ENCODE measurements at places on chromosomes 3 and 15.

GRCh38 chr3:172107403-172107802 is 68.0 kb downstream of the FNDC3B start:
- no peak for DNase-seq

DNA sequence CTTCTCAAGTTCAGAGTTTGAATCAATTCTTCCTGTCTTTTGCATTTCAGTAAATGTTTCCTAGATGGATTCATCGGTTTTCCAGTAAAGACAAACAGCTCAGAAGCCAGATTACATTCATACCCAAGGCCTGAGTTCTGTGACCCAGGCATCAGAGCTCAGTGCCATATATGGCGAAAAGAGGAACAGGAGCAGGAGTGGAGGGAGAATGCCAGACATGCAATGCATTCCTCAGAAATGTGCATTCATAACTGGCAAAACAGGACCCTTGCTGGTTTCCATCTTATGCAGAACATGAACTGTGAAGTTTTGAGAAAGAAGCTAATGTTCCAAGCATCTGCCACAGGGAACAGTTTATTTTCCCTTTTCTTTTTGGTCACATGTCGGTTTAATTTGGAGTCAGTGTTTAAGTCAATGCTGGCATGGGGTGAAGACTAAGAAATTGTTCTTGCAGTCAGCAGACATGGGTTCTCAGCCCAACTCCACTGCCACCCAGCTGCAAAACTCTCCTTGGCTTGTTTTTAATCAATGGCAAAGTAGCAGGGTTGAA is 116.5 kb downstream of the LPP start:
- DNase-seq: no peak

DNA sequence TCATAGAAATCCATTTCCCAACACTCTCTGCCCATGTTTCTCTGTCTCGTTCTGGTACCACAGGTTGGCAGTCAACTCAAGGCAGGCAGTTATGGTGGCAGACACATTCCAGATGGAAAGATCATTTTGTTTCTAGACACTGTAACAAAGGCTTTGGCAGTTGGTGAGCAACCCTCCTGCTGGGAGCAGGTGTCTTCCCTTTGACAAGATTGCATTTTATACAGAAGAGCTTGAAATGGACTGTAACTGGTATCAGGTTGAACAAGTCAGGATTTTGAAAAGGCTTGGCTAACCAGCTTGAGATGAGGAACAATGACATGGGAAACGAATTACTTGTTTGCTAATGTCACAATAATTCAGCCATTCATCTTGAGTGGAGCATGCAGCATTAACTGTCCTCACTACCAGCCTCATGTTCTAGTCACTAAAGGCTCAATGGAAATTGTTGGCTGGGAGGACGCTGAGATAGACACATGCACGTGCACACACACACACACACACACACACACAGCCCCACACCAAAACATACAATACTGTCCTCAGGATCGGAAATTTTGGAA is 170.0 kb downstream of the SEMA6D start:
- no peak for DNase-seq

DNA sequence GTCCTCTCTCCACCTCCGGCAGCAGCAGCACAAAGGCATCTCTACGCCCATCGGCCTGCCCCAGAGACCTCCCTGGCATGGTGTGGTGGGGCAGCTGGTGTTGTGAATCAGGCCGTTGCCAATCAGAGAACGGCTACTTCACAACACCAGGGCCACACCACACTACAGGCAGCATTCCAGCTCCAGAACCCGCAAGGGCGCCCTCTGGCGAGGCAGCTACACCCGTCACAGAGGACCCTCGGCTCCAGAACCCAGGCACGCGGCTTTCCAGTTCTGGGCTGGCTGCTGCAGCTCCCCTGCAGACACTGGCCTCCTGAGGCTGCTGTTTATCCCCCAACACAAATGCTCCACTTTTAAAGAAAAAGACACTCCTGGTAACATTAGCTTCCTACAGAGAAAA is 127.5 kb upstream of the TOPAZ1 start:
- peak; percentile 77 for DNase-seq

GRCh38 chr3:122146466-122146865 is 37.0 kb upstream of the CASR start:
- DNase-seq: no peak

DNA sequence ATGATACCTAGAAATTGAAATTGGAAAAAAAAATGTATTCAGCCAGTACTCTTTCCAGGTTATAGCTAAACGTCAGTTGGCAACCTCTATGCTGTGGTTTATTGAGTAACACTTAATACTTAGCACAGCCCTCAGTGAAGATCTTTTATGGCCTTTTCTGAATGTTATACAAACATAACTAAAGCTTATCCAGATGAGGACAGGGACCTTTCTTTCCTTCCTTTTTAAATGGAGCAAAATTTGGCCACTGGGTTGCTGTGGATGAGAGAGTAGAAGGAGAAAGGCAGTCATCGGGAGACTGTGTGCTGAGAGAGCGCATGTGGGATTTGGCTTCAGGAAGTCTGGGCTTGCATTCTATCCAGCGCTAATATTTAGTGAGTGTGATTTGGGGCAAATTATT is 36.1 kb downstream of the IGF1R start:
- DNase-seq: no peak

DNA sequence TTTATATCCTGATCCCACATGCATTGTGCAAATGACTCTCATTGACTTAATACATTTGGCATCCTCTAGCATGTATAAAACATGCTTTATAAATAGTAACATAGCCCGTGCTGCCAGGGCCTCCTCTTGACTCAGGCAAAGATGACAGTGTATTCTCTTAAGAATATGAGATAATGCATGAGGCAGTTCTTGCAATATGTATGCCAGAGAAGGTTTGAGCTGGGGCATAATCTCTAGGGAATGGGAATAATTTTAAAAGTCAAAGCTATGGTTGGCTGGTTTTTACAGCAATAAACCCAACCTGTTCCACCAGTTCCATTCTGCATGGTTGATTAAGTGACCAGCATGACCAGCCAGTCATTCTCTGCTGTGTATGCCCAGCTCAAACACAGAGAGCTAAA is 179.0 kb upstream of the PFN2 start:
- no peak for DNase-seq

DNA sequence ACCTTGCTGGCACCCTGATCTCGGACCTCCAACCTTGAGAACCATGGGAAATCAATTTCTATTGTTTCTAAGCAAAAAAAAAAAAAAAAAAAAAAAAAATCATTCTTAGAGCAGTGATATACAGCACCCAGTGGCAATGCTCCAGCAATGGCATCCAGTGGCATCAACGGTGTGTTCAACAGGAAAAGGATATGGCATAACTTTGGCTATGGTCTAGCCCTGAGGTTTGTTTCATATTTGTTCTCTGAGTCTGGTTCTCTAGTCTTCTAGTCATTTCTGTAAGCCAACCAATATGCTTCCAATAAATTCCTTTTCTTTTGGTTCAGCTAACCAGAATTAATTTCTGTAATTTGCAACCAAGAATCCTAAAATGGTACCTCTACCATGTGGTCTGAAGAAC is 19.2 kb downstream of the DENND4A start:
- no peak for DNase-seq

- no peak for DNase-seq
Observed at GRCh38 chr15:37576952-37577351, 357.5 kb upstream of the TMCO5A start.

- no peak for DNase-seq
Observed at GRCh38 chr3:191802671-191803070, 341.7 kb downstream of the PYDC2 start.

DNA sequence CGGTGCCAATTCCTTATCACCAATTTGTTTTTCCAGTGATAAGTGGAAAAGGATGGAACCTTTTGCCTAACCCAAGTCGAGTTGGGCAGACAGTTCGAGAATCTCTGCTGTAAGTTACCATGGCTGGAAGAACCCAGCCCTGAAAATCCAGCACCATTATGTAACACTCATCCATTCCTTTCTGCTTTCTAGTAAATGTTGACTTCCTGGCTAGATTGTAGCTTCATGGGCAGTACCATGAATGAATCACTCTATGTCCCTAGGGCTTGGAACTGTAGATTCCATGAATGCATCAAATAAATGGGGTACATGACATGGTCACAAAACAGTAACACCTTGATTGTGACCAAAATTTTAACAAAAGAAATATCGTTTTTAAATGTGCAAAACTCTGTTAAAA is 14.0 kb downstream of the CHCHD4 start:
- no peak for DNase-seq

GRCh38 chr3:120160050-120160449 is 65.8 kb upstream of the GSK3B start:
- no peak for DNase-seq

- no peak for DNase-seq
Observed at GRCh38 chr3:187713504-187713903, 11.1 kb upstream of the RTP2 start.

DNA sequence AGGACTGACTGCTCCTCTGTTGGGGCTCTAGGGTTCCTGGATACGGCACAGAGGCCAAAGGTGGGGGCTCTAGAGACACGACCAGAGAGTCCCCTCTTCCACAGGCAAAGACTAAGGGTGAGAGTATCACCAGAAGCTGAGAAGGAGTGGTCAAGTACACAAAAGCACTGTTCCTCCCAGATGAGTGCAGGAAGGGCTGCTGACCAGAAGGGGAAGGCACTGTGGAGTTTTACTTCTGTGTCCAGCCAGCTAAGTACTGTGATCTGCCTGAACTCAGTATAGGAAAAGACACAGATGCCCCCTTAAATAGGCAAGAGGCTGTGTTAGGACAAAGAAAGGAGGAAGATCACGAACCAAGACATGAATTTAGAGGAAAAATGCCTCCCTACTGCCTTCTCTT is 11.7 kb downstream of the MRPS11 start:
- DNase-seq: no peak

DNA sequence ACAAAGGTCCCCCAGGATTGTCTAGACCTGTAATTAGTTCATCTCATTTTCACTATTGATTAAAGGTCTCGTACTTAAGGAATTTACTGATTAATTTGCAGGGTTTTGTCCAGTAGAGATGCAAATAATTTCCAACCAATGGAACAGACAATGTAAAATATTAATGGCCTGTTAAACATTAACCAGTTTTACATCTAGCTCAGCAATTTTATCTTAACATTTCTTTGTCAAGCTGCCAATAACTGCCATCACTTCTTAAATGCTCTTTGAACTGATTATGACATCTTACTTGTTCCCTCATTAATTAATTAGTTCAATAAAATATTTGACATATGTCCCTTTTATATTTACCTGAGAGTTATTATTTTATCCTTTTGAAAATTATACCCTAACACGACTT is 9.4 kb upstream of the STRIT1 start:
- DNase-seq: no peak

DNA sequence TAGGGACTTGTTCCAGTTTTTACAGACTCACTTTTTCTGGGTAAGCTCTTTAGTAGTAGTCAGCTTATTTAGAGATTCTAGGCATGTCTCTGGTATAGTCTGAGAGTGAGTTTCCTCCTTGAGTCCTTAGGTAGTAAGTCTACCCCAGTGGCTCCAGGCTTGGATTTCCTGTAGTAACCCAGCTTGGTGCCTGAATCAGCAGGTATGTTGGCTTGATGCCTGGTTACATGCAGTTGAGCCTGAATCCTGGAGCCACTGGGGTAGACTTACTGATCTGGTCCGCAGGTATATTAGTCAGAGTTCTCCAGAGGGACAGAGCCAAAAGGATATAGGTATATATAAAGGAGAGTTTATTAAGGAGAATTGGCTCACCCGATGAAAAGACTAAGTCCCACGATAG is 85.8 kb upstream of the RBMS3 start:
- DNase-seq: no peak

- DNase-seq: no peak
Observed at GRCh38 chr3:104460477-104461406, 906.0 kb upstream of the ALCAM start.

GRCh38 chr3:128946411-128946810 is 47.5 kb downstream of the CFAP92 start:
- no peak for DNase-seq

GRCh38 chr15:90028376-90028944 is 27.3 kb downstream of the ZNF710 start:
- DNase-seq: no peak

- DNase-seq: no peak
Observed at GRCh38 chr3:77298417-77298816, 258.5 kb downstream of the ROBO2 start.

Measured in endothelial cell (in vitro differentiated cells).